ENCODE measurements at places on chromosomes 11 and 22. TPM values are rescaled to one million over a fixed set of nuclear protein-coding genes. Genes with fewer than 3 reads are reported as not detected.
A peak's percentile ranks its signal among the peaks of the same experiment; 100 is the strongest.

- DNase-seq = no peak
Observed at GRCh38 chr22:46754826-46755225, 7.6 kb upstream of the TBC1D22A start.

GRCh38 chr11:19939415-19939929 lies 220.8 kb downstream of the DBX1 start:
- no peak for DNase-seq

DNA sequence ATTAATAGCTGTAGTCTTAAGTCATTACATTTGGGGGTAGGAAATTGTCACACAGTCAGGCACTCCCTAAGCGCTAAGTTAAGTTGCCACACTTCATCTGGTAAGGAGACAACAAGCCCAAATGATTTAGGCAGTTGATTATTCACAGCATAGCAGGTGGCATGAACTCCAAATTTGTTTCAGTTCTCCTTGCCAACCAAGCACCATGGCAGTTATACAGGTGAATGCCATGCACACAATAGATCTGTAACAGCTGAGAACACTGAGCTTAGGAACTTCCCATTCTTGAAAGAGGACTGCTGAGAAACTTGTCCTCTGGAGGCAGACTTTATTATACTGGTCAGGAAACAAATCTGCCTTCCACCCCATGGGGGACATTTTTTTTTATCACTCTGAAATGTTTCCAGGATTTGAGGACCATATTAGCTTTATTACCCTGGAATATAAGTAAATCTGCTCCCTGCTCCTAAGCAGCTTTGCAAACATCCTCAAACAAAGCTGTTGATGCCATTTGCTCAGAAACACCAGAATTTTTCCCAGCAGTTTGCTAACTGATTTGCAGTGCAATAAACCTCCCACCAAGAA lies 5.1 kb upstream of the INTS4 start:
- no peak for DNase-seq

DNA sequence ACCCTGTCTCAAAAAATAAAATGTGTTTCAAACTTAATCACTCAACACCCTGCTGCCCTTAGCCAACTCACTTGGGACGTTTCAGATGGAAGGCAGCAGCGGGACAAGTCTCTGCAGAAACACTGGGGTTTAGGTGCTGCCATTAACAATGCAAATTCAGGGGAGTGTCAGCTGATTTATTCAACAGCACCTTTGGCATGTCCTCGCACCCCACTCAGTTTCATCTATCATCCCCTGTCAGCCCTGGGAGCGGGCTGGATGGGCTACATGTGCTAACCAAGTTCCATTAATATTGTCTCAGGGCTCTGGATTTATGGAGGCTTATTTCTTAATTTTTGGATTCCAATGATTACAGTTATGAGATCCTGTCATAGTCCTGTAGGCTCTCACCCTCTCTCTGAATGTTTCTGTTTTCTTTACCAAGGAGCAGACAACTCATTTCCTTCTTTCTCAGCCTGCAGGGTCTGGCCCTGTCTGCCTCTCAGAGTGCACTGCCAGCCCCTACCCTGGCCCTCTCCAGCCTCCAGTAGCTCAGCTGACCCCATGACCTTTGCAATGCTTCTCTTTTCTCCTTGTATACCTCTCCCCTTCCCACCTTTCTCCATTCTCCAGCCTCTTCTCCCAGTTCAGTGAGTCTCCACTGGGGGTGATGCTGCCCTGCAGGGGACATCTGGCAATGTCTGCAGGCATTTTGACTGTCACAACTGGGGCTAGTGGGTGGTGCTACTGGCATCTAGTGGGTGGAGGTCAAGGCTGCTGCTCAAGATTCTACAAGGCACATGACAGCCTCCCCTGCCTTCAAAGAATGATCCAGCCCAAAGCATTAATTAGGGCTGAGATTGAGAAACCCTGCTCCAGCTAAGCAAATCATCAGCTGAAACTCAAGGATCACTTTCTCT lies 79.0 kb downstream of the APIP start:
- no peak for DNase-seq

DNA sequence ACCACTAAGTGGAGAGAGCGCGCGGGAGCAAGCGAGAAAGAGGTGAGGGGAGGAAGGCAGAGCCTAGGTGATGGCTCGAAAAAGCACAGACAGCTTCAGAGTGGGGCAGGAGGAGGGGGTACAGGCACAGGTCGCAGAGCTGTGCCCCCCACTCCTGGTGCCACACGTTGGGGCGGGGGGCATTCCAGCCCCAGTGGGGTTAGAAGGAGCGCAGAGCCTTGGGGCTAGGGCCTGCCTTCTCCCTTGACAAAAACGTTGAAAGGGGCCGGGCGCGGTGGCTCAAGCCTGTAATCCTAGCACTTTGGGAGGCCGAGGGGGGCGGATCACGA lies 41.6 kb upstream of the ISX start:
- no peak for DNase-seq

DNA sequence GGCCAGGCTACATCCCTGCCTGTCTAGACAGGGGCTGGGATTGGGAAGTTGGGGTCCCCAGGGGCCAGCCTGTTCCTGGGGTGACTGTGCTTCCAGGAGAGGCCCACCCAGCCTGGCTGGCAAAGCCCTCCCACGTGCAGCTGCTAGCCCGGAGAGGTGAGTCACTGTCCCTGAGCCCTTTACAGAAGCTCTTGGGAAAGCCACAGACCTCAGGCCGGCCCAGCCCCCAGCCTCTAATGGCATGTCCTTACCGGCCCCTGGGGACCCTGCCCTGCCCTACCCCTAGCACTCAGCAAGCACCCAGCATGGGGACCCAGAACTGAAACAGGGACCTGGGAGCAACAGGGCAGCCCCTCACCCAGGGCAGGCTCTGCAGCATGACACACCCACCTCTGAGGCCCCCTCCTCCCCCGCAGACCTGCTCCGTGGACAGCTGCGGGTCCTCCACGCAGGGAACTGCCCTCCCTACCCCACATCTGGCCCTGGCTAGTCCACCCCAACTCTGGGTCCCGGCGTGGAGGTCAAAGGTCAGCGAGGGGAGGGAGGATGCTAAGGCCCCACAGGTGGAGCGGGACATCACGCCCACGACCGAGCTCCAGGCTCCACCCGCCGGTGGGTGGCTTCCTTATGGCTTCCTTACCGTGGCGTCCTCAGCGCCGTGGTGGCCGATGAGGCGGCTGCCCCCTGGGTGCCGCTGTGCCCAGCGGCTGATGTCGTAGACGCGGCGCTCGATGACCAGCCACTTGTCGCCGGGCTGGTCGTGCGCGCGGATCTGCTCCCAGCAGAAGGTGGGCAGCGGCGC lies 615 bp downstream of the FADS3 start:
- DNase-seq = peak; percentile 71

- peak; percentile 15 for DNase-seq
Observed at GRCh38 chr11:7239877-7240276, 11.8 kb upstream of the SYT9 start.

LPXN gene
- 5.0 TPM for total RNA-seq

OR10A6 gene
- total RNA-seq = not detected

Data from neural progenitor cell (in vitro differentiated cells).